Activated naive CD8-positive, alpha-beta T cell treated with anti-CD3 and anti-CD28 coated beads for 36 hours (primary cell): ENCODE measurements at places on chromosomes 2 and 18. TPM values are rescaled to one million over a fixed set of nuclear protein-coding genes. Genes with fewer than 3 reads are reported as not detected.

DNA sequence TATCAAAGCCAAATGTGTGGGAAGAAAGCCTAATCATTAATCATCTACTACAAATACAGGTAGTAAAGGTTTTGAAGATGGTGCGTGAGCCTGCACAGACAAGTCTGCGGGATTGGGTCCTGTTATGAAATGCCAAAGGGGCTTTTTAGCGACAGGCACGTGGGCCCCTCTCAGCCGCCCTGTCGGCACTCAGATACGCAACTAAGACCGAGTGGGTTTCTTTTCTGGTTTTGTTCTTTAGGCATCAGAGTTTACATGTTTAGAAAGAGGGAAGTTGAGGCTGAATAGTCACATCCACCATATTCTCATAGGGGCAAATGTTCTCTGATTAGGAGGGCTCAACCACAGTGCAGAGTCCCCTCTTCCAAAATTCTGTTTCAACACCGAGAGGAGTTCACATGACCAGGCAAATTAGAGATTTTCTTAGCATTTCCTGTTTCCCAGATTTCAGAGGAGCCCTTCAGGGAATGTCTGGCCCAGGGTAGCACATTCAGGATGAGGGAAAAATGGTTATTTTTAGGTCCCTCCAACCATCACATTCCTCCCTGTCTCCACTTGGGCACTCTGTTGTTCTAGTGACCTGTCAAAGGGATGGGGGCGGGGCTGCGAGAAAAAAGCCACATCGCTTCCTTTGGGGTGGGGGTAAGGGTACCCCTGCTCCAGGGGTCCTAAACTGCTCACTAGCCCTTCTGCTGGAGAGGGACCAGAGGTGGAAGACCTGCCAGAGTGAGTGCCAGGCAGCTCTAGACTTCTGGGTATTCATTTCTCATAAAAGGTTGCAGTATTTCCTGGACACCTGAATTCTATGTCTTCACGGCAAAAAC, 159.2 kb downstream of the BCL2 start:
- H3K27me3 ChIP-seq = no peaks in the 10 kb centered on the region
- peak overlapping the region; percentile 98 for H3K27ac ChIP-seq
- H3K36me3 ChIP-seq = peaks cover 62% of the 10 kb centered on the region

DNA sequence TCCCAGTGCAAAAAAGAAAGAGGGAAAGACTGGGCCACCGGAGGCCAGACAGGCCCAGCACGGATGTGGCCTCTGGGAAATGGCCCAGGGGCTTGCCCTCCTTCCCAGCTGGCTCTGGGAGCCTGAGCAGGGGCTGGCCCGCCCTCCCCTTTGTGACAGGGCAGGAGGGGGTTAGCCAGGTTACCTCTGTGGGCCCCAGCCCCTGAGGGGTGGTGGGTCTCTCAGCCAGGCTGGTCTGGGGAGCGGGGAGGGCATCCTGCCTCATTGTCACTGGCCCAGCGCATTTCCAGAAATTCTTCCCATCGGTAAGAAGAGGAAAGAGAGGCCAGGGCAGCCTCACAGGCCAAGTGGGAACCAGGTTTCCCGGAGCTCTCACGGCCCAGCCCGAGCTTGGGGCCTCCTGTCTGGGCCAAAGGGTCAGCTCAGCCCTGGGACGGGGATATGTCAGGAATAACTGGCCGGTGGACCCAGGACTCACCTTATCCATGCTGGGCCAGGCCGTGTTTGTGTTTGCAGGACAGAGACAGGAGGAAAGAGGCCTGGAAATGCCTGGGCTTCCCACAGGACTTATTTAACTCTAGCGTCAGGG, 182.2 kb downstream of the ZFP36L2 start:
- H3K36me3 ChIP-seq = no peaks in the 10 kb centered on the region
- H3K4me3 ChIP-seq = no peak overlapping the region
- no peaks in the 10 kb centered on the region for H3K27me3 ChIP-seq
- DNase-seq = no peak
- peaks cover 27% of the 10 kb centered on the region for H3K4me1 ChIP-seq

DNA sequence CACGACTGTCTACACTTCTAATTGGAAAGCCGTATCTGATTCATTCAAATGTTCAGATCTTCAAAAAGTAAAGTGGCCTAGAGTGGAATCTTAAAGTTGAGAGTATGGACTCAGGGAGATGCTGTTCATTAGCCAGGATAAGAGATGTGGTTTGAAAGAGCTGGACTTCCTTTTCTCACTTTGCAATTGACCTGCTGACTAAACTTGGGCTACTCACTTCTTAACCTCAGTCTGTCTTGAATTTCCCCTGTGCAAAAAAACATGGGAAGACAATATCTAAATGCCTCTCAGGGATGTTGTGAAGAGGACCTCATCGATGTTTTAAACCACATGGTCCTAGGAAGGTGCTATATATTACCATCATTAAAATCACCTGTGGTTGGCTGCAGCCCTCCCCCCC, 64.1 kb downstream of the BCL2 start:
- H3K27ac ChIP-seq = peak overlapping the region; percentile 14
- H3K27me3 ChIP-seq = no peaks in the 10 kb centered on the region
- no peak for DNase-seq
- peaks cover 63% of the 10 kb centered on the region for H3K4me1 ChIP-seq
- H3K4me3 ChIP-seq = no peak overlapping the region

GRCh38 chr2:16069933-16070647, 129.7 kb downstream of the MYCN start:
- no peak overlapping the region for H3K27ac ChIP-seq
- no peak overlapping the region for H3K4me3 ChIP-seq
- H3K4me1 ChIP-seq = no peaks in the 10 kb centered on the region
- DNase-seq = no peak

DNA sequence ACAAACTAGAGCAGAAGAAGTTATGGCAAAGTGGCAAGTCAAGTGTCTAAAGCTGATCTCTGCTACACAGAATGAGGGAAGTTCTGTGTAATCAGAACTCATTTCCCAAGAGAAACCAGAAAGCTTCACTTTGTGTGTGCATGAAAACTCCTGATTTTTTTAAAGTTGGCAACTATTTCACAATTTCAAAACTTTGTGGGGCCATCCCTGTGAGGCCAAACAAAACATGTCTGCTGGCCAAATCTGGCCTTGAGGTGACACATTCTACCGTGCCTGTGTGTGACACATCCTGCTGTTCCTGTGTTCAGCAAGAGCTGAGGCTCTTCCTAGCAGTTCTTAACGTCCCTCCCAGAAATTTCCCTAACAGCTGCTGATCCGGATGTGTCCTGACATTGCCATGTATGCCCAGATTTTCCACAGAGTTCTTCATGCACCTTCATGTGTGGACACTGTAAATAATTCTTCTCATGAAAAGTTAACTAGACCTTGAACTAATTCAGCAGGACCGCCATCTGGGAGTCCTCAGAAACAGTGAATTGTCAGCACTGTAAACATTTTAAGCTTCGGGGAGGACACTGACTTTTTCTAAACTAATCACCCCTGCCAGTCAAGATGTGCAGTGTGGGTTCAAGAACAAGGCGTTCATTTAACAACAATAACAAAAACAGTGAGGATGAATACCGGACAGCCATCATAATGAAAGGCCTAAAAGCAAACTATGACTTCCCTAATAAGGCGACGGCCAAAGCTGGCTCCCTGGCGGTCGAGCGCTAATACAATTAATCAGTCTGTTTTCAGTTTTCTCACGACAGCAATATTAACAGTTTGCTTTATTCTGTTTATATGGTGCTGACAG, 99.0 kb downstream of the PLEKHM3 start:
- no peak overlapping the region for H3K4me3 ChIP-seq
- H3K36me3 ChIP-seq = peaks cover 2% of the 10 kb centered on the region
- no peak overlapping the region for H3K27ac ChIP-seq
- no peaks in the 10 kb centered on the region for H3K27me3 ChIP-seq

- H3K4me1 ChIP-seq = peaks cover 21% of the 10 kb centered on the region
- no peak overlapping the region for H3K27ac ChIP-seq
Measured at GRCh38 chr2:28434600-28434989, 41.9 kb downstream of the FOSL2 start.

GRCh38 chr2:205570648-205571047, 111.7 kb upstream of the NRP2 start:
- no peaks in the 10 kb centered on the region for H3K27me3 ChIP-seq
- H3K4me1 ChIP-seq = no peaks in the 10 kb centered on the region
- no peak overlapping the region for H3K4me3 ChIP-seq
- H3K36me3 ChIP-seq = peaks cover 1% of the 10 kb centered on the region
- DNase-seq = no peak

- H3K4me3 ChIP-seq = no peak overlapping the region
- DNase-seq = no peak
- no peaks in the 10 kb centered on the region for H3K4me1 ChIP-seq
- no peaks in the 10 kb centered on the region for H3K27me3 ChIP-seq
- no peaks in the 10 kb centered on the region for H3K36me3 ChIP-seq
Measured at GRCh38 chr2:40332191-40332826, 119.6 kb downstream of the SLC8A1 start.

GPR35 gene
- 7.8 TPM for total RNA-seq

ATOH8 gene
- total RNA-seq = not detected

NUP35 gene
- total RNA-seq = 37.4 TPM

MEIS1 gene
- not detected for total RNA-seq

TMEM178A gene
- total RNA-seq = 0.16 TPM

ANKRD36C gene
- total RNA-seq = 25.4 TPM

HTR2B gene
- total RNA-seq = not detected
